CD4-positive, alpha-beta T cell treated with Interleukin-17A for 1 hour (primary cell): ENCODE measurements at places on chromosomes 11 and 22.

DNA sequence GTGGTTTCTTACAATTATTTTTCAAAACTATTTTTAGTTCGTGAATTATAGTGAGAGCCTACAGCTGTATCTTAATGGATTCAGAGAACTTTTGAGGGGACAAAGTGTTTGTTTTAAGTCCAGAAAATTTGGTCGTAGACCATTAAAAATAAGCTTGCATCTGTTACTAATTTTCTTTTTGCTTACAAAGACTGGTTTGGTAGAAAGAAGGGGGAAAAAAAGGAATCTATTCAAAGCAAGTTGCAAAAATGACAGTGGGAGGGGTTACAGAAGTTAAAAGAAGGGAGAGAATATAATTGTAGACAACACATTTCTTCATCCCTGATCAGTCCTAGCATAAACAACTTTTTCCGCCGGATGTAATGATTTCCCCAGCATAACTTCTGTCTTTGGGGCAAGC, 72.1 kb downstream of the AMOTL1 start:
- DNase-seq, result no peak

DNA sequence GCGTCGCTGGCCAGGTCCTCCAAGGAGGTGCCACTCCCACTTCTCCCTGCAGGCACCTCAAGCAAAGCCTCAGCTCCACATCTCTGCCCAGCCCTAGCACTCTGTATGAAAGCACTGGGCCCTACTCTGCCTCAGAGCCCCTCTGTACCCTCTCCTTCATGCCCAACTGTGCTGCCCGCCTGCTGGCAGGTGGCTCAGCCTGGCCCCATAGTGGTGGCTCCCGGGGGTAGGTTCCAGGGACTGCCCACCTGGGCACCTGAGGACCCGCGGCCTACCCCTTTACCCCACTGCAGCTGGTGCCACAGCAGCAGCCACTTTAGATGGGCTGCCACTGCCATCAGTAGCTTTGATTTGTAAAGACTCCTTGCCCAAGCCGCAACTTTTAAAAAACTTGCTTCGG, 1672.8 kb downstream of the LRRC4C start:
- DNase-seq, result no peak

- no peak for DNase-seq
These were observed 15.9 kb downstream of the INCENP start for GRCh38 chr11:62139526-62140303.

GRCh38 chr22:21651521-21652009, 9.5 kb downstream of the SDF2L1 start:
- DNase-seq, result no peak

DNA sequence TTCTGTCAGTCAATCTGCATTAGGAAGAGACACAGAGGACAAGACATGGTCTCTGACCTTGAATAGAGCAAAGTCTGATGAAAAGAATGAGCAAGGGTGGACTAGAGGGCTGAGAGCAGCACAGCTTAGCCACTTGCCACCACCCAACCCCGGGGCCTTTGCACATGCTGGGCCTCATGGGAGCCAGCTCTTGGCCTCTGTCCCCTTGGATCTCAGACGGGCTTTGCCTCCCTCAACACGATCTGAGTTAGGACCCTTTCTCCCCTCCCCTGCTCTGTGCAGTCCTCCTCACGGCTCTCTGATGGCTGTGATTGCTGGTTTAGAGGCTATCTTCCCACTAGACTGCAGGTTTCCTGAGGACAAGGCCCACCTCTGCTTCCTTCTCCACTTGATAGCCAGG, 131.6 kb upstream of the B3GAT1 start:
- no peak for DNase-seq
